ENCODE measurements at places on chromosomes 3 and 15.
A peak's percentile ranks its signal among the peaks of the same experiment; 100 is the strongest.

DNA sequence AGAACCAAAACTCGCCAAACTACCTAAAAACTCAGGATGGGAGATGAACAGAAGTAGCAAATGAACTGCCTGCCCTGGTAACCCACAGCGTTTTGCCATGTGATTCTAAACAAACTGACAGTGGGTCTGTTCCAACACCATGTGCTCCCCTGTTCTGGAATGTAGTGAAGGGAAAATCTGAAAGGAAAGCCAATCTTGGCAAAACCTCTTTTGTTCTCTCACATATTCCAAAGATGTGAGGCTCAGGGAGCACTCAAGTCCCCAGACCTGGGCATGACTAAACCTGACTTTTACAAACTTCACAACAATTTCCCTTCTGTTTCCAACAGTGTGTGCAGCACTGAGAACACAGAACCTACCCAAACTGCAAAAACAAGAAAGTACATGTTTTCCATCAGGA lies 116.1 kb downstream of the IMPG2 start:
- no peak for DNase-seq

DNA sequence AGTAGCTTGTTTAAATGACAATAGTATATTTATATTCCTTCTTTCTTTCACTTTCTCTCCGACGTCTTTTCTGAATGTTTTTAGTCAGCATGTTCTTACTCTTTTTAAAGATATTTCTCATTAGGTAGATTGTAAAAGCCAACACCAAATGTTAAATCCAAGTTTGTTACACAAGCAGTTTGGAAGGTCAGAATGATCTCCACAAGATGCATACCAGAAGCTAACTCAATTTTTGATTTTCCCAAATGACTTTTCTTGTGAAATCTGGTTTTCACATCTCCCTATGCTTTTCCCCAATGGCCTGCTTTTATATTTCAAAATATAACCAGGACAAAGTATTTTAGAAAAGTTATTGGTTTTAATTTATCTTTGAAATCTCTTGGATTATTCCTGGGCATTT lies 49.7 kb upstream of the TPRG1 start:
- DNase-seq, result no peak

DNA sequence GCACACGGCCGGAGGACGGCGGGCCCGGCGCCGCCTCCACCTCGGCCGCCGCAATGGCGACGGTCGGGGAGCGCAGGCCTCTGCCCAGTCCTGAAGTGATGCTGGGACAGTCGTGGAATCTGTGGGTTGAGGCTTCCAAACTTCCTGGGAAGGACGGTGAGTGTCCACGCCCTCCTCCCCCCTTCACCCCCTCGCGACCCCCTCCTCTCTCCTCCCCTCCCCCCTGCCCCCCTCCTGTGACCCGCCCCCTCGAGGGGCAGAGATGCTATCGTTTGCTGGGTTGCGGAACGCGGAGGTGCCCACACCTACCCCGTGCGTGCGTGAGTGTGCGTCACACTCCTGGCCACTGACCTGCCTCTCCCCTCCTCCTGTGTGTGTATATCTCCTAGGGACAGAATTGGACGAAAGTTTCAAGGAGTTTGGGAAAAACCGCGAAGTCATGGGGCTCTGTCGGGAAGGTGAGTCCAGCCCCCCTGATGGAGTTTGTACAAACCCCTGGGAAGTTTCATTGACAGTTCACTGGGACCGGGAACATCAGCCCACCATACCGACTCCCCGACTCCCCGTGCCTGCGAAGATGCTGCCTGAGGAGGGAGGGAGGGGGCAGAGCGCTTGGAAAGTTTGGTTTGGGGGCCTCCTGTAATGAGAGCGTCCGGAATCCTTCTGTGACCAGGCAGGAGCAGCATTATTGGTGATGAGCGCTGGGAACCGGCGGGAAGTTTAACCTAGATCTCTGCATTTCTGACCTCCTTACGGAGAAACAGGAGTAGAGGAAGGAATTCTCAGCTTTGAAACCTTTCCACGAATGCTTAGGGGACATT lies 795 bp upstream of the SCAANT1 start:
- peak; percentile 61 for DNase-seq

DNA sequence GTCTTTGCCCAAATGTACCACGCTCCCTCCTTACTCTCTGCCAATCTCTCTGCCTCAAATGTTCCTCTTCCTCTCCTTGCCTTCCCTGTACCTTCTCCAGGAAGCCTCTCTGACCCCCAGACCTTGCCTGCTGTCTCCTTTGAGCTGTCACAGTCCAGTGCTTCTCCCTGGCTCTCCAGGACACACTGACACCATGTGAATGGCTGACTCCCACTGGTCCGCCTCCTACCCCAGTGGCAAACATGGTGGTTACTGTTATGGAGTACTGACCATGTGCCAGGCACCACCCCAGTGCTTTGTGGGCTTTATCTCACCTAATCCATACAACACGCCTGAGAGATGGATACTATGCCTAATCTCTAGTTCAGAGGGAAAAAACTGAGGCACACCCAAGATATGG lies 141.9 kb downstream of the TPRA1 start:
- DNase-seq, result no peak

DNA sequence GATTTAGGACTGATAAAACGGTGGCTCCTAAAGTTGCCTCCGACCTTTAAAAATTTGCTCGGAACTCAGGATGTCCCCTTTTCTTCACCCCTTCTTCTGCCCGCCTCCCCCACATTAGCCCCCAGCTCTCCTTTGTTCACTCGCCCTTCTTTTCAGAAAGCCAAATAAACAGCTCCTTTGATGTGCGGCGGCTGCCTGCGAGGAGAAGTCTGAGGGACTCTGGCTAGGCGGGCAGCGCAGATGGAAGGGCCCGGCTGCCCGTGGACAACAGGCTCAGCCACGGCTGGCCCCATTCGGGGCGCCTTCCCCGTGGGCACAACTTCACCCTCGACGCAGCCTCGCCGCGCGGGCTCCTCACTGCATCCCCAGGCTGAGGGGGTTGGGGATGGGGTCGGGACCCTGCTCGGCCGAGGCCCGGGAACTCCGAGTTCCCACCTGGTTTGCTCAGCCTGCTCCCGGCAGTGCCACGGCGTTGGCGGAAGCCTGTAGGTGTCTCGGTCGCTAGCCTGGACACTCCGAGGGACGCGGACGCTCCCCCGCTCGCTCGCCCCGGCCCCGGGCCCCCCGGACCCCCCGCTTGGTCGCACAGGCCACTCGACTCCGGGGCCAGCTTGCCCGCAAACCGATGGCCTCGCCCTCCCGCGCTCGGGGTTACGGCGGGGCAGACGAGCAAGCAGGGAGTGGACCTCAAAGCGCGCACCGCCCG lies 897 bp upstream of the TLE3 start:
- DNase-seq, result peak; percentile 38

DNA sequence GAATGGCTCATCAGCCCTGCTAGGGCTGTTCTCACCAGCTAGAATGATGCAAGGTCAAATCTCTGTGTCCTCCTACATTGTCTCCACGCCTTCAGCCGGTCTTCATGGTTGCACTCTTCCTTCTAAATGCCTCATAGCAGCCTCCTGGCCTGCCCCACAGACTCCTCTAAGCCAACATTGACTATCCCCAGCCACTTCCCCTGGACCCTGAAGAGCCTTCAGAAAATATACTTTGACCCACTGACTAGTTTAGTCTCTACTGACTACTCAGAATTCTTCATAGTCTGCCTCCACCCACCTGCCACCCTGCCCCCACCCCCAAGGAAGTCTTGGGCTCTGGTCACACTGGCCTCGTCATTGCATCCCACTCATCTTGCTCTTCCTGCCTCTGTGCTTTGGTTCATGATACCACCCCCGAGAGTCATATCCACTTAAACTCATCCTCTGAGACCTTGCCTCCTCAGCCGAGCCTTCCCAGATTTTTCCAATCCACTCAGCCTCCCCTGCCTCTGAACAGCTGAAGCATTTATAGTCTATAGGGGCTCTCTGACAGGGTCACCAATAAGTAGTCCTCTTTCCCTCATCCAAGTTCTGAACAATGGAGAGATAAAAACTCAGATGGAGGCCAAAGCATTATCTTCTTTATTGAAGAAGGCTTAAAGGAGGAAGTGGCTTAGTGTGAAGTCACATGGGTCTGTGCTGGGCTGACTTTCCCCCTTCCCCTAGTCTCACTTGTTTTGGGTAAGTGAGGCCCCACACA lies 9.5 kb upstream of the DOCK3 start:
- no peak for DNase-seq

GRCh38 chr15:50168783-50169411 lies 13.1 kb upstream of the SLC27A2 start:
- no peak for DNase-seq

DNA sequence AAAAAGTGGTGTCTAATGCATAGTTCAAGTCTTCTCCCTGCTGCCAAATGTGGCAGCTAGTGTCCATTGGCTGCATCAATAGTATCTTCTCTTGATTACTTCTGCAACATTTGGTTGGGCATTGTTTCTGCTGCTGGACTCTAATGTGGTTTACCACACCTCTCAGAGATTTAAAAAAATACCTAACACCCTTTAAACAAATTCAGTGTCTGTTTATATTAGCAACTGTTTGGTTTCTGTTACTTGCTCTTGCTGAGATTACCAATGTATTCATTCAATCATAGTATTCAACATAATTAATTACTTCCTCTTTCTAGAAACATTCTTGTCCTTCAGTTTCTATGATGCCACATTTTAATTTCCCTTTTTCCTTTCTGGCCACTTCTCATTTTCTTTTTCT lies 20.3 kb upstream of the NECTIN3 start:
- no peak for DNase-seq

DNA sequence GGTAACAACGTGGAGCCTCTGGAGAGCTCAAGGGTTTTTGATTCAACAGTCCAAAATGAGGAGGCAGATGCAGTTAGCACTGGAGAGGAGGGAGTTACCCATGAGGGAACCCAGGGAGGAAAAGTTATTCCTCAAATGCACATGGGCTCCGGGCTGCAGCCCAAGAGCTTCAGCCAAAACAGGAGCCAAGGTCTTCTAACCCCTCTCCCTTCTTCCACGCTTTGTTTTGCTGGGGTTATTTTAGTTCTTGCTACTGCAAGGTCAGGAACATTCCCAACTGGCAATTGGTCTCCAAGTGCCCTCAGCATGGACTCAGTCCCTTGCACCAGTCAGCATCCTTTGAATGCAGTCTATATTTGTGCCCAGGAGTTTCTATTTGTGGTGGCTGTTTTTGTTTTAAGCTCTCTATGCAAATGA lies 90.0 kb downstream of the TGFBR2 start:
- no peak for DNase-seq

- DNase-seq, result no peak
Measured at GRCh38 chr3:59310736-59311135, 260.9 kb upstream of the CFAP20DC start.

GRCh38 chr15:79680720-79681119 lies 216.1 kb downstream of the MTHFS start:
- DNase-seq, result no peak

- DNase-seq, result no peak
Measured at GRCh38 chr3:25678581-25678980, 13.9 kb upstream of the TOP2B start.

GRCh38 chr3:69107841-69108240 lies 14.6 kb downstream of the LMOD3 start:
- DNase-seq, result no peak

- no peak for DNase-seq
Measured at GRCh38 chr3:141071681-141072260, 20.6 kb downstream of the SPSB4 start.

- DNase-seq, result no peak
Measured at GRCh38 chr3:182902236-182902635, 78.1 kb downstream of the DCUN1D1 start.

DNA sequence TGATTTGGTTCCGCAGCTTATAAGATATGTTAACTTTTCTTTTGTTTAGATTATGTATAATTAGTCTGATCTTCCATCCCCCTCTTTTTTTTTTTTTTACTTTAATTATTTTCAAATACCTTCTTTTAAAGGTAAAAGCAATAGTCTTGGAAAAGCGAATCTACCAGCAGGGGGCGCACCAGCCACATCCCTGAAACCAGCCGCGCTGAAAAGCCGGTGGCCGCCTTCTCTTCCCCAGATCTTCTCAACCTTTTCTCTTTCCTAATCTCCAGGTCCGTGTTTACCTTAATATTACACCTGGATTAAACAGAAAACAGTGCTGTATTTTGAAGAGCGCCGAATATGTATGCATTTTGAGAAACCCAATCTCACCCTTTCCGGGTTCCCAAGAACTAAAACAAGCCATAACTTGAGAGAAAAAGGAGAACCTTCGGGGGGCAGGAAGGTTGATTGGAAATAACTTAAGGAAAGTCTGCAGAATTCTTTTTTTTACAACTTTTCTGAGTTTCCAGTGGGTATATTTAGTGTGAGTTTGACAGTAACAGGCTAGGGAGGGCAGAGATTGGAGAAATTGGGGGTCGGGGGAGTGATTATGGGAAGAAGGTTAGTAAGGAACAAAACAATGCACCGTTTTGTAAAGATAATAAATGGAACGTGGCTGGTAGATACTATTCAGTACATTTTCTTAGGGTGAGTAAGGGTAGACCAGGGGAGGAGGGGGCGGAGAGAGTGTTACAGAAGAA lies 2.0 kb upstream of the SOX2 start:
- DNase-seq, result peak; percentile 50

DNA sequence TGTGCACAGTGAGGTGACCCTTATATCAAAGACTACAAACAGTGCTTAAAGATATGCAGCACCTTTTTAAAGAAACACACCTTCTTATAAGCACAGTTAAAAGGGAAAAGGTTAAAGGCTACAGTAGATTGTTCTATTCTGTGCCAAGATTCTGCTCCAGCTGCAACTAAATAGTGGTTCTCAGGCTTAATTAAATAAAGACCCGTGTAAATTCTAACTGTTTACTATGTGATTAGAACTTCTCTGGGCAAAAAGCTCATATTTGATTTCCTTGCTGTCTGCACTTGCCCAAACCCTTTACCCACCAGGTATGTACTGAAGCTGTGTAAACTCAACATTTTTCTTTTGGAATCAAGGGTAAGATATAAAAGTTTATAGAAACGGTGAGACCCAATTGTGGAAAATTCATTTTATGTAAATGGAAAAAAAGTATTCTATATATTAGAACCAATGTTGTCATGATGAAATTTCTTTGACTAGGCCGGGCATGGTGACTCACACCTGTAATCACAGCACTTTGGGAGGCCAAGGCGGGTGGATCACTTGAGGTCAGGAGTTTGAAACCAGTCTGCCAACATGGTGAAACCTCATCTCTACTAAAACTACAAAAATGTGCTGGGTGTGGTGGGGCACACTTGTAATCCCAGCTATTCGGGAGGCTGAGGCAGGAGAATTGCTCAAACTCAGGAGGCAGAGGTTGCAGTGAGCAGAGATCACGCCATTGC lies 230.6 kb downstream of the MECOM start:
- DNase-seq, result no peak

- no peak for DNase-seq
Measured at GRCh38 chr3:8606701-8607231, 37.8 kb downstream of the SSUH2 start.

DNA sequence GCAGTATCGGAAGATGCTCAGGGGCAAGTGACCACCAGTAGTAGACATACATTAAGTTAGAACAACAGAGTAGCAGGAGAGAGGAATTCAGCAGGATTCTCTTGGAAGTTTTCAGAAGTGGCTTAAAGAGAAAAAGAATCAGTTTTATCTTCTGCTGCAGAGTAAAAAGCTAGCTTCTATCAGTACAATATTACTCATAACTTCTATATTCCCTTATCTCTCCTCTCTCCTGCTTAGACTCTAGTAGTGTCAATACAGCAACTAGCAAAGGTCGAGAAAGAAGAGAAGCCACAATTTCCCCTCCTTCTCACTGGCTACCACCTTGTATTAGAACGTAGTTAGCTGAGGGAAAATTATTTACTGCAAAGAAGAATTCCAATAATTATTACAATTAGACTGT lies 539.7 kb downstream of the DIPK2A start:
- no peak for DNase-seq

GRCh38 chr3:129277829-129278271 lies 820 bp upstream of the HMCES start:
- no peak for DNase-seq

- DNase-seq, result no peak
Measured at GRCh38 chr3:110456001-110456400, 615.6 kb upstream of the NECTIN3 start.
